Spinal cord (tissue), 10 donors: ENCODE measurements at places on chromosomes 6 and 20.
A peak's percentile ranks its signal among the peaks of the same experiment; 100 is the strongest.

DNA sequence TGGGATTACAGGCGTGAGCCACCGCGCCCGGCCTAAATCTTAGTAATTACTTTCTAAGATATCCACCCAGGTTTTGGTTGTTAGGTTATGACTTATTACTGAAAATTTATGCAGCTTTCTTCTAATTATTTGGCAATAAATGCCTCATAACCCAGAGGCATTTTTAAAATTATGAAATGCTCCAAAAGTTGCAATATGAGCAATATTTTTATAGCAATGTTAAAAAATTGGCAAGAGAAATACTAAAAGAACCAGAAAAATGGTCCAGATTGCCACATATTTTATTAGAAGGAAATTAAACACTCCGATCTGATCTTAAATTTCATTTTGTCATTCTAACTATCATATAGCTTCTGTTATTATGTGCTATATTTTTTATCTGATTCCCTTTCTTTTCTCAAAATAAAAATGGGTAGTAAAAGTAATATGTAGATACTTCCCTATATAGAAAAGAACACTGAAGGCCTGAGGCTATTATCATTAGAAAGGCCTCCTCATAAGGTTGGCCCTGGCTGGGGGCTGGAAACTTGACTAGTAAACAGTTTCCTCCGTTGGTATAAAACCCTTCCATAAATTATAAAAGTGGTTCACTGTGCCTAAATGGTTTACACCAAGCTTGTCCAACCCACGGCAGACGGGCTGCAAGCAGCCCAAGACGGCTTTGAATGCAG is 22.1 kb downstream of the BLOC1S5 start:
- no peak for DNase-seq

DNA sequence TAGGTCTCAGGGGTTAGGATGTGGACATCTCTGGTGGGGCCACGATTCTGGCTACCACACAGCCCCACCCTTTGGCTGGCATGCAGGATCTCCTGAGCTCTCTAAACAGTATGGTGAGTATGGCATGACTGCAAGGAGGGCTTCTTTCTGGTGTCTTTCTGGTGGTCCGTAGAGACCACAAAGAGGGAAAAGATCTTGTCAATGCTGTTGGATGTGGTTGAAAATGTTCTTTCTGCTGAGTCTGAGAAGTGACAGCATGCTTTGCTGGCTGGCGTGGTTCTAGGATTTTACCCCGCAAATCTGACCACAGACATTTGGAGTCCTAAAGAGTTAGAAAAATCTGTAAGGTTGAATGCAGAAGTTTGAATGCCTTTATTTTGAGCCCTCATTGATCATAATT is 474.9 kb upstream of the CHD6 start:
- no peak for DNase-seq

DNA sequence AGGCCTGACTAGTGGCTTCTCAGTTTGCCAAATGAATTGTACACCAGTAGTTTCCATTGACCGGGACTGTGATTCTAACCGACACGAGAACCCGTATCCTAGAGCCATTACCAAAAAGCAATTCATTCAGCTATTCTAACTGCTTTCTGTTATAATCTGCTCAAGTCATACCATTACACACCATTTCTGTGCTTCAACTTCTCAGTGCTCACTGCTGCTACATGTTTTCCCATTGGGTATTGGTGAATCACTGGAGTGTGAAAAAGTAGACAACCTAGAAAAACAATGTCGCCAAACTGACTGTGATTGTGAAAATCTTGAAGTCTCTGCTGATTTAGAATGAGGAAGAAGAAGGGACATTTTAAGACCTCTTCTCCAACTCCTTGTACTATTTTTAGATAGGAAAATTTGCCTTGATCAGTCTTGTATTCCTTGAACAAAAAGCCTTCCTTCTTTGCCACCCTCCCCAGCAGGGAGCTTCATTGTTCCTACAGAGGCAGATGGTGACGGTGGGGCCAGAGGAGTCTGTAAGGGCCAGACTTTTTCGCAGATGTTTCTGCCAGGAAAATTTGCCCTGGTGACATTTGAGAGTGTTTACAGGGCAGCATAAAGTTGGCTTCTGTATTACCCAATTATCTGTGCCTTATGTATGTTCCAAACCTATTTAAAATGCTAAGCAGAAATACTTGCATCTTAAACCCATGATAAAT is 31.7 kb upstream of the MAP3K4 start:
- no peak for DNase-seq

- no peak for DNase-seq
Measured at GRCh38 chr20:12040261-12040660, 122.6 kb downstream of the BTBD3 start.

DNA sequence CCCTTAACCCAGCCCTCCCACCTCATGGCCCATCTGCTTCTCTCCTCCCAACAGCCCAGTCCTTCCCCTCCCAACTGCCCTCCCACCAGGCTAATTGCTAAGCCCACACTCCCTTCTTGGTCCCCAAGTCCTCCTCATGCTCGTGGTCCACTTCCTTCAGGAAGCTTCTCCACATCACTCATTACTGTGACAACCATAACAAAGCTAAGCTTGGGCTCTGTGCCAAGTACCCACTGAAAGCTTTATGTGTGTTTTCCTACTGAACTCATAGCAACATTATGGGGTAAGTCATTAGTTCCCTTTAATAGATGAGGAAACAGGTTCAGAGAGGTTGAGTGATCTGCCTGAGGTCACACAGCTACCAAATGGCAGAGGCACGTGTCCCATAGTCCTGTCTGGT is 16.2 kb downstream of the FRS3 start:
- no peak for DNase-seq

- no peak for DNase-seq
Measured at GRCh38 chr20:721876-722275, 46.3 kb upstream of the SCRT2 start.

DNA sequence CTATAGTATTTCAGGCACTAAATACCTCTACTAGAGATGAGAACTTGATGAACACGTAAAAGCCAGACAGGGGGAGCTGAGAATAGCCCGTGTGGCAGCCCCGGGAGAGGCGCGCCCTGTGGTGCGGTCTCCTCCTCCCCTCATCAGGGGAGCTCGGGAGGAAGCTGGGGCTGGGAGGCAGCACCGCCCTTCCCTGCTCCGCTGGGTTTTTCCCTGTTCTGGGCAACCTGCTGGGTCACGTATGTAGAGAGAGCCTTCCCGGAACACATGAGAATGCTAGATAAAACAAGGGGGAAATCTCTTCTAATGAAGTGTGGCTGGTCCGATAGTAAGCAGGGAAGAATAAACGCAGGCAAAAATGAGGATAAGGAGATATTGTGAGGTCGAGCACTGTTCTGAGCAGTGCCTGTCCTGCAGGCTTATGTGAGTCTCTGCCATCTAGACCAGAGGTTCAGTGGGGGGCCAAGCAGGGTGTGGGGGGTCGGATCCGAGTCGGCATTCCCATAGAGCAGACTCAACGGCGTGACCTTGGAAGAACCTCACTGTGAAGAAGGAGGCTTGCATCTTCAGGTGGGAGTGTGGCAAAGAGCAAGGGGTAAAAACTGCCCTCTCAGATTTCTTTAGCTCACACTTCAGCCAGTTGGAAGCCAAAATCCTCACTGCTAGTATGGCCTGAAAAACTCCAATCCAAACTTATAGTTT is 13.4 kb upstream of the RPS6KA2 start:
- DNase-seq, result peak; percentile 39

- DNase-seq, result no peak
Measured at GRCh38 chr6:156413154-156413553, 364.0 kb upstream of the ARID1B start.
